Fibroblast of the aortic adventitia (primary cell): ENCODE measurements at places on chromosomes 11 and 22.

- DNase-seq: peak; percentile 61
These were observed 39.4 kb downstream of the ABTB2 start for GRCh38 chr11:34318111-34319037.

- no peak for DNase-seq
These were observed 16.6 kb downstream of the UBE4A start for GRCh38 chr11:118375978-118376377.

DNA sequence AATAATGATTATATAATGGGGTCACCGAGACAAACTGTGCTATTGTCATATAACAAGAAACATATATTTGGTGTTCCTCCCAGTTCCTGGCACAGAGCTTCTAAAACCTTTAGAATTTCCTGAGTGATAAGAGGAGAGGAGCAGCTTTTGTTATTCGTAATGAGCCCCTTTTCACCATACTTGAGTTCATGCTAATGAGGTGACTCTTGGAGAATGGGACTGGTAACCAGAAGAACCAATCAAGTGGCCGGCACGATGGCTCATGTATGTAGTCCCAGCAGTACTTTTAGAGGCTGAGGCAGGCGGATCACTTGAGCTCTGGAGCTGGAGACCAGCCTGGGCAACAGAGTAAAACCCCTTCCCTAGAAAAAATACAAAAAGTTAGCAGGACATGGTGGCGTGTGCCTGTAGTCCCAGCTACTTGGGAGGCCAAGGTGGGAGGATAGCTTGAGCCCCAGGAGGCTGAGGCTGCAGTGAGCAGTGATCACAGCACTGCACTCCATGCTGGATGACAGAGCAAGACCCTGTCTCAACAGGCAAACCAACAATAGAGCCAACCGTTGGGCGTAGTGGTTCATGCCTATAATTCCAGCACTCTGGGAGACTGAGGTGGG is 62.7 kb upstream of the FTH1 start:
- DNase-seq: peak; percentile 11

DNA sequence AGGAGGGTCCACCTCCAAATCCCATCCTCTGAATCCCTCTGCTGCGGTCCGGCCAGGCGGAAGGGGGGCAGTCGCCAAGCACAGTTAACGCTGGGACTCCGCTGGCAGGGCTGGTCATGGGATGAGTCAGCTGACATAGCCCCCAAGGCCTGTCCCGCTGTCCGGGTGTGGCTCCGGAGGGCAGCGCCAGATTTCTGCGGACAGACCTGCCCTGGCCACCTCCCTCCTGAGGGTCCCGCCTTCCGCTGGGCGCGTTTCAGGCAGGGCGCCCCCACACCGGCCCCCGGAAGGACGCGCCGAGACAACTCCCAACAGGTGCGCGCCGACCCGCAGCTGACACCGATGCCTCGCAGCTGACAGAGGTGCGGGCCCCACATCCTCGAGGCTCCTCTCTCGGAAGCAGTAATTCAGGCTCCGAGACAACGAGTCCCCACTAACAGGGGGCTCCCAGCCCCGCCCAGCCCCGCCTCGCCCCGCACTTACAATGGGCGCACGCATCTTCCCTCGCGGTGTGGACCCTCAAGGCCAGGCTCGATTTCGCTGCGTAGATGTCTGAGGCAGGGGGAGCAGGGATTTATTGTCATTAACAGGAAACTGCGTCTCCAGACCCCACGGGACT is 607 bp downstream of the PLAAT3 start:
- peak; percentile 33 for DNase-seq

- peak; percentile 89 for DNase-seq
These were observed 10.7 kb upstream of the SESN3 start for GRCh38 chr11:95241681-95242081.

- DNase-seq: no peak
These were observed 10.8 kb upstream of the IFITM3 start for GRCh38 chr11:331358-332060.

DNA sequence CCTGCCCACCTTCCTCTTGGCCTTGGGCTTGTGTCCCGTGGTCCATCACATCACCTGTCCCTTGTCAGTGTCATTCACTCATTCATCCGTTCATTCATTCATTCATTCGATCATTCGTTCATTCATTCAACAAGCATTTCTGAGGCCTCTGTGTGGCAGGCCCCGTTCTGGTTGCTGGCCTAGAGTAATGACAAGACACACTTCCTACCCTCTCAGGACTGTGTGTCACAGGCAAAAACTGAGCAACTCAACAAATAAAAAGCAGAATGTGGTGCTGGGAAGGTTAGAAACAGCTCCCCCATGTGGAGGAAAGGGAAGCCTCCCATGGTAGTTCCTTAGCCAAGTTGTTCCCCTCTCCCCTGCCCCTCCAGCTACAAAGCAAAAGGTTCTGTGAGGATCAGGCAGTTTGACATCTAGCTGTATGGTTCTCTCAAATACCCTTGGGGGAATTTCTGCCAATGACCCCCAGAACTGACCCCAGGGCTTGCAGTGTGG is 1.6 kb upstream of the OMP start:
- DNase-seq: no peak

- DNase-seq: no peak
These were observed 228.3 kb downstream of the KIRREL3 start for GRCh38 chr11:126772267-126772666.

DNA sequence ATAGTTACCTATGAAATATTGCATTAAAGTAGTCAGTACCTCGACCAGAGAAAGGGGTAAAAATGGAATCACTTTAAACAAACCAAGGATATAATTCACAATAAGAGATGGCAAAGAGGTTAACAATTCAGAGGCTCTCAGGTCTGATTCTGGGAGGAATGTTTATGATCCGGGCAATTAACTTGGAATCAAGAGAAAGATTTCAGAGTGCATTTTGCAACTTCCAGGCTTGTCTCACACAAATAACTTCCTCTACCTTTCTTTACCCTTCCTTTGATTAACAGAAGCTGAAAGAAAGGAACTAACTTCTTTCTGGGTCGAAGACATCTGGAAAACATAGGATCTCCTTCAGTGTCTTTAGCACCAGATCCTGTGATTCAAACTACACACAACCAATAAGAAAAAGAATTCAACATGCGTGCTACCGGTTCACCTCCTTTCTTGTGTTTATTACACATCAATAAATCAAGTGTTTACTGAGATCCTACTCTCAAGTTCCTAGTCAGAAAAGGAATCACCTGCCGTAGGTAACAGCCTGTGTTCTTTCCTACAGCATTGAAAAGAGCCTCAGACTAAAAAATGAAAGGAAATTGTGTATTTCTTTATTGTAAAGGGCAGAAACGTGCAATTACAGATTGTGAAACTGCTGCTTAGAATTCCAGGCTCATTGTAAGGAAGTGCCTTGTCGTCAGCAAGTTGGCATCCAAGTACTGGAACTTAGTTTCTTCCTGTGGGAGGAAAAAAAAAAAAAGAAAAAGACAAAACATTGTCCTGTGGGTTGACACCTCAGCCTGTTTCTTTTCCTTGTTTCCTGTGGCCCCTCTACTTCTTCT is 29.5 kb downstream of the CARD18 start:
- DNase-seq: peak; percentile 56

GRCh38 chr11:36300650-36301049 is 4.6 kb downstream of the PRR5L start:
- DNase-seq: peak; percentile 74

- DNase-seq: peak; percentile 53
These were observed 7.3 kb downstream of the KCNJ1 start for GRCh38 chr11:128859563-128860441.

GRCh38 chr11:93500759-93501158 is 42.4 kb downstream of the SMCO4 start:
- DNase-seq: no peak

DNA sequence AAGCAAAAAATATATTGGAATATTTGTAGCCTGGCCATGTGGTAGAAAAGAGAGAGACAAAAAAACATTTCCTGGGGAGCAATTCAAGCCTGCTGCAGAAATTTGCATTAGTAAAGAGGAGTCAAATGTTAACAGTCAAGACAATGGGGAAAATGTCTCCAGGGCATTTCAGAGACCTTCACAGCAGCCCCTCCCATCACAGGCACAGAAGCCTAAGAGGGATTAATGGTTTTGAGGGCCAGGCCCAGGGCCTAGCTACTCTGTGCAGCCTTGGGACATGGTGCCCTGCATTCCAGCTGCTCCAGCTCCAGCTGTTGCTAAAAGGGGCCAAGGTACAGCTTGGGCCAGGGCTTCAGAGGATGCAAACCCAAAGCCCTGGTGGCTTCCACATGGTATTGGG is 46.8 kb downstream of the PGR start:
- DNase-seq: no peak

- DNase-seq: peak; percentile 60
These were observed at the start of the genes LMNTD2 and RASSF7 for GRCh38 chr11:560305-561147. Gene LMNTD2 (minus strand): TSS chr11:560738. CDS start chr11:560716, 22 bp downstream. Gene RASSF7 (plus strand): TSS chr11:560970. CDS start chr11:561769, 799 bp downstream.

- no peak for DNase-seq
These were observed 64.5 kb upstream of the B3GAT1 start for GRCh38 chr11:134476435-134477021.

GRCh38 chr11:27968461-27968860 is 139.5 kb downstream of the KIF18A start:
- DNase-seq: no peak

- peak; percentile 65 for DNase-seq
These were observed 12.6 kb upstream of the MAPK8IP1 start for GRCh38 chr11:45872651-45873356.

GRCh38 chr11:9313648-9314290 is 624 bp downstream of the TMEM41B start:
- peak; percentile 11 for DNase-seq

- DNase-seq: peak; percentile 86
These were observed 20.9 kb downstream of the PANX1 start for GRCh38 chr11:94149431-94150017.

GRCh38 chr22:45612451-45612901 is 59.2 kb upstream of the ATXN10 start:
- peak; percentile 86 for DNase-seq

GRCh38 chr11:57779276-57779675 is 17.7 kb downstream of the CTNND1 start:
- peak; percentile 78 for DNase-seq

DNA sequence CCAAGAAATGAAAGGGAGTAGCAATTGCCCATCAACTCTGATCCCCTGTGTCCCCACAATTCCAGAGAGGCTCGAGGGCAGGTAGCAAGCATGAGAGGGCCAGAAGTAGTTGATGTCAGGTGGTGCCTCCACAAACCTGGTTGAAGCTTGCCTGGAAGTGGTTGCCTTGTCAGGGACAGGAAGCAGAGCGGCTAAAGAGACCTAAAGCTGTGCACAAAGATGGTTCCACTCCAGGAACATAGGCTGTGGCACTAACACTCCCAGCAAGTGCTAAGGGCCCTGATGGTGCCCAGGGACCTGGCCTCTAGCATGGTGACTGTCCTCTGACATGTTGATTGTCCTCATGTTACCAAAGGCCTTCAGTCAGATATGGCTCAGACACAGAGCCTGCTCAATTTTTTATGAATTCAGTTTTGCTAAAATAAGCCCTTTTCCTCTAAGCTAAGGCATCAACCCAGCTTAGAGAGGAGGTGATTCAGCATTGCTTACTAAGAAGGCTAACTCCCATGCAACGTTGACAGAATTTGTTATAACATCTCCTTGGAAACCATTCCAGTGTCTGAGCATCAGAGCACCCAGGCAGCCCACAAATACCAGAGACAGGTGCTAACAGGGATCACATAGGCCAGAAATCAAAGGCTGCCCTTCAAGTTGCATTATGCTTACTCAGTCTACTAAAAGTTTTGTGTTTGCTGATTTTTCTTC is 196.3 kb upstream of the ARHGAP20 start:
- DNase-seq: peak; percentile 85

- DNase-seq: no peak
These were observed 12.9 kb downstream of the DNAL4 start for GRCh38 chr22:38781033-38781432.

DNA sequence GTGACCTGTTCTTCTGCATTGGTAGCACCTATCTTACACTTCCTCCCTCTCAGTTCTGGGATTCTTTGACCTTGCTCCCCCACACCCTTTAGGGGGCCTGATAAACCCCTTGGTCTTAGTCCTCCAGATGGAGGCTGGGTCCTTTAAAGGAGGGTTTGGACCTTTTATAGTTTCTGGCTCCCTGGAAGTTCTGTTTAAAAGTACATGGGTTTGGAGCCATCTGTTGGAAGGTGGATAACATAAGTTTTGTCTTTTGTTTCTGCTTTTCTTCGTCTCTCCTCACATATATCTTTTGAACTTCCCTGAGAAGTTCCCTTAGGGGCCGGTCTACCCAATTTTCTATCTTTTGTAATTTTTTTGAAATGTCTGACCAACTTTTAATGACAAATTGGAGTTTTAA is 17.9 kb upstream of the HYLS1 start:
- DNase-seq: peak; percentile 59

DNA sequence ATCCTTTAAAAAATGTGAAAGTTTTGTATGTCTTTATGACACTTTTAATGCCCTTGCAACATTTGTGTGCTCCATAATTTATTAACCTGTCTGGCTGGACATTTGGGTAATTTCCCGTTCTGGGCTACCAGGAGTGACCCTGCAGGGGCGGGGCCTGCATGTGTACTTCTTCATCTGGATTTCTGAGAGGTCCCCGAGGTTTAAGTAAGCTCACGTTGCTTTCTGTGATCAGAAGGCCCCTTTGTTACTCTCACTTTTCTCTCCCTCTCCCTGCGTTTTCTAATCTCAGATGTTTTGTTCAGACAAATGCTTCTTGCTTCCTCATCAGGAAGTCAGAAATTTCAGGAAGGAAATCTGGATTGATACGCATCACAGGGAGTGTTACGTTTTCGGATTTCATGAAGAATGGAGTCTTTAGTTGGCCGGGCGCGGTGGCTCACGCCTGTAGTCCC is 78.9 kb upstream of the CRYBB3 start:
- no peak for DNase-seq

- no peak for DNase-seq
These were observed 39.0 kb downstream of the WT1 start for GRCh38 chr11:32396331-32396730.

GRCh38 chr11:29679996-29680395 is 336.8 kb downstream of the KCNA4 start:
- DNase-seq: no peak

DNA sequence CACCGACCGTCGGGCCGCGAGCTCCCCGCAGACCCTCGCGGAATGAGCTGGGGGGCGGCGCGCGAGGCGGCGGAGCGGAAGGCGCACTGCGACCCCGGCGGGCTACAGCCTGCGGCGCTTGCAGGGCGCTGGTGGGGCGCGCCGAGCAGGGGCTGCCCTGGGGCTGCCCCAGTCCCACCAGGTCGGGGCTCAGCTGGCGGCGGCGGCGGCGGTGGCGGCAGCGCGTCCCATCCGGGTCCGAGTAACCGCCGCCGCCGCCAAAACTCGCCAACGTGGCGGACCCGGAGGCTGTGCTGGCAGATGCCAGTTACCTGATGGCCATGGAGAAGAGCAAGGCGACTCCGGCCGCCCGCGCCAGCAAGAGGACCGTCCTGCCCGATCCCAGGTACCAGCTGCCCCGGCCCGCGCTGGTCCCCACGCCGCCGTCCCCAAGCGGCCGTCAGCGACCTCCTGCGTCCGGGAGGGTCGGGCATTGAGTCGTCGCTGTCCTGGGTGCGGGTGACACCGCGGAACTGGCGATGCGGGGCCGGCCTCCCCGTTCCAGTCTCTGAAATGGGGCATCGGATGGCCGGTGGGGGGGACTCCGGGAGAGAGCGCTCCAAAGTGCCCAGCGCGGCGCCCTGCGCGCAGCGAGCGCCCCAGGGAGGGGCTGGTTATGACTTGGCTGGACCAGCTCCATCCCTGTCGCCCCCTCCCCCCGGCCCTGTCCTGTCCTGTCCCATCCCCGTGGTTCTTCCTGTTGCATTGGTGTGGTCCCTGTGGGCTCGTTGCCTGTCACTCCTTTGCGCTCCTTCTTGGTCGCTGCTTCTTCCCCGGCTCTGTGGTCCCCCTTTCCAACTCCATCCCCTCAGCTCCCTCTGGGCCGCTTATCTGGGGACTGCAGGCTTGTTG is 63.5 kb downstream of the CRYBB2 start:
- no peak for DNase-seq
